SW480 (cell line): ENCODE measurements at places on chromosomes 6 and 20.
A peak's percentile ranks its signal among the peaks of the same experiment; 100 is the strongest.

DNA sequence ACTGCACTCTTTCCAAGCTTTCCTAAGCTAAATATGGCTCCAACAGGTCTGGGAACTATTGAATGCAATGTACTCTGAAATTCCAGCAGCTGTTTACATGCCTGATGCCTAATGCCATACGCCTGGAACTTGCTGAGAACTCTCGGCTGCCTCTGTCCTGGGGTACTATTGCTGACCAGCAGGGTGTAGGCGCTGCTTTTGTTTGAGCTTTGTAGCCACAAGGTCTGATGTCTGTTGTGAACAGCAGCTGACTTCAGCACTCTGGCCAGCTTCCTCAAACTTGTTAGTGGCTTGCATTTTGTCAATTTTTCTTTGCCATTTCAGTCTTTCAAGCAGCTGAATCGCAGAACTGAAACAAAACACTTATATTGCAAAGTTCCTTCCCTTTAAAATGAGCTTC, 26.7 kb downstream of the SAYSD1 start:
- DNase-seq = peak; percentile 13

GRCh38 chr20:10788055-10788454, 114.3 kb upstream of the JAG1 start:
- no peak for DNase-seq

GRCh38 chr20:2759143-2759542, 41.3 kb downstream of the CPXM1 start:
- DNase-seq = no peak

GRCh38 chr20:58938541-58938940, 42.5 kb upstream of the NELFCD start:
- DNase-seq = no peak

- no peak for DNase-seq
Measured at GRCh38 chr6:25337431-25337830, 58.3 kb downstream of the CARMIL1 start.
